ENCODE measurements at places on chromosomes 4 and X.

- DNase-seq: no peak
Measured at GRCh38 chr4:138267835-138268234, 25.7 kb upstream of the SLC7A11 start.

GRCh38 chr4:81326581-81326980 lies 111.6 kb upstream of the PRKG2 start:
- no peak for DNase-seq

- no peak for DNase-seq
Measured at GRCh38 chr4:15031197-15031596, 28.9 kb downstream of the CPEB2 start.

GRCh38 chr4:186898367-186898766 lies 174.7 kb upstream of the FAT1 start:
- DNase-seq: no peak

- DNase-seq: peak; percentile 17
Measured at GRCh38 chrX:129606918-129607317, 47.8 kb downstream of the APLN start.

- no peak for DNase-seq
Measured at GRCh38 chrX:105451401-105451800, 230.9 kb upstream of the TEX13A start.

- no peak for DNase-seq
Measured at GRCh38 chr4:44145868-44146267, 302.7 kb downstream of the KCTD8 start.
